SIG-M5 (cell line): ENCODE measurements at places on chromosomes 12 and 14.

DNA sequence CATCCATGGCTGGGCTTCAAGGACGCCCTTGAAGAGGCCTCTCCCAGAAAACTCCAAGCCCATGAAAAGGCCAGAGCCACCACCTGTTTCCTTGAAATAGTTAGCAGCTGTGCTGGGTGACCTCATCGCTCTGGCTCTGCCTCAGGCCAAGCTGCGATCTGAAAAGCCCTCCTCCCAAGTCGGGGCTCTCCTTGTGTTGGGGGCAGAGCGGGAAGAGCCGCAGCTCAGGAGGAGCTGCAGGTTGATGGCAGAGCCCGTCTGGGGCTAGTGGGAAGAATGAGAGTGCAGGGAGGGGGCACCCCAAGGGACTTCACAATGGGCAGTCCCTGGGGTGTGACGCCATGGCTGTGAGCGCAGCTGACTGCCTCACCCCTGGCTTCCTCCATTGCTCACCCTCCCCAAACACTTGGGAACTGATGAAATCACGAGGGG, 50.0 kb upstream of the STON2 start:
- DNase-seq: no peak

- DNase-seq: no peak
These were observed 6.7 kb upstream of the TESC start for GRCh38 chr12:117105902-117106301.

DNA sequence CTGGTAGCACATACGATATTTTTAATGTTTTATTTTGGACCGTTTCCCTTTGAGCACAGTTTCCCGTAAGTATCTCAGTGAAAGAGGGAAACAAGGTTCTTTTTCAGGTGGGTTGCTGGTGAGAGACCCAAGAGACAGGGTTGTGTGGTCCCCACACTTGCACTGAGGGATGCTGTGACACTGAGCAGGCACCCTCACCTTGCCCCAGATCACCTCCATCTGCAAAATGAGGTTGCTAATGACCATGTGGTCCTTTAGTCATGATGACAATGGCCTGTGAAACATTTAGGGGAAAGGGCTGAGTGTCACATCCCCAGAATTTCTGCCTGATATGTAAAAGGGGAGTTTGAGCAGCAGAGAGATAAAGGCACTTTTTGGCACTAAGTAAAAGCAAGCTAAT, 4.3 kb downstream of the CCND2 start:
- DNase-seq: no peak

- DNase-seq: no peak
These were observed 5.1 kb upstream of the ZNF839 start for GRCh38 chr14:102314242-102315011.

GRCh38 chr14:31970744-31971143, 106.4 kb upstream of the ARHGAP5 start:
- DNase-seq: no peak

- no peak for DNase-seq
These were observed 23.8 kb upstream of the TBC1D30 start for GRCh38 chr12:64800640-64801039.
